ENCODE measurements at places on chromosomes 7 and 10.
A peak's percentile ranks its signal among the peaks of the same experiment; 100 is the strongest.

GRCh38 chr10:79178614-79179163 is 109.9 kb downstream of the ZMIZ1 start:
- peak; percentile 30 for DNase-seq

DNA sequence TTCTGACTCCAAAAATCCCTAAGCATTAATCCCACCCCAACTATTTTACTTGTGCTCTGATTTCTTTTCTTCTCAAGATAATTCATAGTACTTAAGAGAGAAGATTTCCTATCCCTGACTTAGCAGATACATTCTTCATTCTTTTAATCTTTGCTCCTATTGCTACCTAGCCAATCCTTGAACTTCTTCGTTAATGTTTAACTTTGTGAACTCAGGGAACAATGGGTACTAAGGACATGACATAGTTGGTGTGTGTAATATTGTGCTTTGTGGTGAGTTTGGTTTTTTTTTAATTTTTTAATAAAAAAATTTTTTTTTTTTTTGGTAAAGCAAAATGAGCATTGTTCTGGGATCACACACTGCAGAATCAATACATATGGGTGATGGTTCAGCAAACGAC is 166.2 kb downstream of the CHCHD3 start:
- no peak for DNase-seq

DNA sequence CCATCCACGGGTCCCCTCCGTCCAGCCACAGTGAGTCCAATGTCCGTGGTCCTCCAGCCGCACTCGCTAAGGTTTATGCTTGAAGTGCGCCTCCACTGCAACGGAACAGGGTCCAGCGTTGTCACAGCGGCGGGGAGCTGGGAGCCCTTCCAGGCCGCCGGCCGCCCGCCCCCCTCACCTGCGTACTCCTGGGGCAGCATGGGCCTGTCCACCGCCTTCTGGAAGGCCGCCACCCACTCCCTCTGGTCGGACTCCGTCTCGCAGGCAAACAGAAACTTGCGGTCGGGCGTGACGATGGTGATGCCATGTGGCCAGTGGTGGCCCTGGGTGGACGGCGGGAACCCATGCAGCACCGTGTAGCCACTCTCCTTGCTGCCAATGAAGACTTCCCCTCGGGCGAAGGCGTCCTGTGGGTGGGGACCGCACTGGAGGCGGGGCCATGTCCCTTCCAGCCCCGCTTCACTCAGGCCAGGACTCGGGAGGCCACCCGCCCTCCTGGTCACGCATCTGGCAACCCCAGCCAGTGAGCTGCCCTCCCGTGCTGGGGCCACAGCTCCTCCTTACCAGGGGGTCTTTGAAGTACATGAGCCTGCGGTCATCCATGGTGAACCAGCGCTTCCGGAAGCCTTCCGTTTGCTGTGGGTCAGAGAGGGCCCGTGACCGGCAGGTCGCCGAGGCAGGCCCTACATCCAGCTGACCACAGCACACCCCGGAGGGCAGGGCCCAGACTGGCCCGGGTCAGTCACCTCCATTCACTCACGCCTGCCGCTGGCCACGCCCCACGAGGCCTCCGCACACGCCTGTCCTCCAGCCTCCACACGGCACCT is 22.7 kb downstream of the GET4 start:
- DNase-seq, result no peak

- no peak for DNase-seq
These were observed 364.2 kb upstream of the COBL start for GRCh38 chr7:51680594-51681399.

- no peak for DNase-seq
These were observed 69.8 kb upstream of the AGR3 start for GRCh38 chr7:16951483-16952080.

DNA sequence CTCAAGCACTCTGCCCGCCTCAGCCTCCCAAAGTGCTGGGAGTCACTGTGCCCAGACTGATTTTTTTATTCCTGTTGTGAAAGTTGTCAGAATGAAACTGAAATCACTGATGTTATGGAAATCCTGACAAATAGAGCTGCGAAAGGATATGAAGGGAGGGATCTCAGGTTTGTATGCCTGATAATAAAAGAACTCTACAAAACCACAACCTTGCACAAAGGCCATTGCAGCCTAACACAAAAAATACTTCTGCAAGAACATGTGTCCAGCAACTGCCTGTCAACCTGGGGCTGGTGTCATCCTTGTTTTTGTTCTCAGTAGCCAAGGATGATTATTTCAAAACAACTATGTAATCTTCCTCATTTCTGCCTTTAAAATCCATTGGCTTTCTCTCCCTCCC is 126.1 kb downstream of the NEBL start:
- no peak for DNase-seq

- no peak for DNase-seq
These were observed 216.3 kb downstream of the GFRA1 start for GRCh38 chr10:116056445-116057293.

DNA sequence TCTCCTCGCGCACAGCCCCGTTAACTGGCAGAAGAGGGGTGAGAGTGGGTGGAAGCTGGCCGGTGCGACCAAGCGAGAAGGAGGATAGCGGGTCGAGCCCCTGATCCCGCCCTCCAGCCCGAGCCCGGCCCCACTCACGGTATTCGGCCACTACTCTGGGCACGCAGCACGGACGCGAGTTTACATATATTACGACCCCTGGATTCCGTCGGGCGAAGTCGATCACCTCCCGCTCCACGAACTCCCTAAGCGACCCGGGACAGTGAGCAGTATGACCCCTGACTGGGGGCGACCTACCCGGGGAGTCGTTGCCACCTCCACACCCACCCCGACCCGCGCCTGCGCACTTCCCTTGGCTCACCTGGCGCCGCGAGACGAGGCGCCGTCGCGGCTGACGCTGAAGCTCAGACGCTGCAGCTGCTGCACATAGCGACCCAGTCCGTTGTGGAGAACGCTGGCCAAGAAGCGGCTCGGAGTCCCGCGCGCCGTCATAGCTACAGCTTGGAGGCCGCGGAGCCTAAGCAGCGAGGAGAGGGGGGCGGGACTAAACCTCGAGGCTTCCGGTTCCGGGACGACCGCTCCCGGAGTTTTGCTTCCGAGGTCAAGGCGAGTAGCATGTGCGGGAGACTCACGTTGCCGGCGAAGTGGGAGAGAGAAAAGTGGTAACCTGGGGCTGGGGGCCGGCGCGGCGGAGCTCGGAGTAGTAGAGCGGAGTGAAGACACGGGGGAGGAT is at the start of the genes MRPL43 and TWNK:
Gene MRPL43, minus strand, starts transcription at position 546 of the 733 bp plus-strand sequence. Its CDS starts 54 bp downstream, at position 492.
Gene TWNK, plus strand, starts transcription at position 592 of the 733 bp plus-strand sequence. CDS start 668 bp downstream, outside the sequence.
- DNase-seq, result peak; percentile 54

- DNase-seq, result no peak
These were observed 664.7 kb downstream of the INHBA start for GRCh38 chr7:41038211-41038610.

- DNase-seq, result peak; percentile 55
These were observed 703.5 kb upstream of the SEMA3D start for GRCh38 chr7:85890244-85890811.

DNA sequence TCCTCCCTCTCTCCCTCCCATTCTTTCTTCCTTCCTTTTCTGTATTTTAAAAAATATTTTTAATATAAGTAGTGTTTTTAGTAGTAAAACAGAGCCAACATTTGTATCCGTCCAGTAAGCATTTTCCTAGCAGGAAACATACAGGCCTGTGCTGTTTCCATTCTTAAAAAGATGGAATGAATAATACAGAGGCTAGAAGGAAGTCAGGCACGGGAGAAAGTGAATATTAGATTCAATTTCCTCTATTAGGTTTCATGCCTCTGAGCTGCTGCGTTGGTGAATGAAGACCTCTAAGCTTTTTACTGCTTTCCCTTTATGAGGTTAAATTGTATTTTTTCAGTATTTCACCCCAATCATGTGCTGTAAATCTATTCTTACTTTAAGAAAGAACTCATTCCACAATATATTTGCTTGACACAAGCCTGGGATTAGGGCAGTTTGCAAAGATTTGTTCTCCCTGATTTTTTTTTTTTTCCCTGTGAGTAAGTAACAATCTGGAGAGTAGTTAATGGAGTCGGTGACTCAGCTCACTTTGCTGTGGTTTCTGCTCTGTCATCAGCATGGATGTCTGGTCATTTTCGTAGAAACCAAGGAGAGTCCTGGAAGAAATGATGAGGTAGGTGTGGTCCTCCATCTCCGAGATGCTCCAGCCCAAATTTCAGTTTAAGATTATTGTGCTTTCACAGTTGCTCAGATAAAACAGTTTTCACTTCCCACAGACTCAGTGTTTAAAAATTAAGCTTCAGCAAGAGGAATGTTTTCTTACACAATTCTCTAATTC is 76.1 kb upstream of the PITRM1 start:
- DNase-seq, result no peak

DNA sequence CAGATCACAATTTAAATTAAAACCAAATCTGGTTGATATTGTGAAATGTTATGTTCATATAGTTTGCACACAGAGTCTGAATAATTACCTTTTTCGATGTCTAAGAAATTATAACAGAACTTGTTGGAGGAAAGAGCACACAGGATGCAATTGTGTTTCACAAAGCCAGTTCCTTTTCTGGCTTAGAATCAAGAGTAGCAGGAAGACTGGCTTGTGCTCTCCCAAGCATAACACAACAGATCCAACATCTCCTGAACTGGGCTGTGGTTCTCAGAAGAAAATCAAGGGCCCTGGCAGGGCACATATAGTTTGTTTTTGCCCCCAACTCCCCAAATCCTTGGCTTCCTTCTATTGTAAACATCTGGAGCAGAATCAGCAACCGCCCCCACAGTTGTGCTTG is 62.7 kb downstream of the LRRC4 start:
- no peak for DNase-seq

DNA sequence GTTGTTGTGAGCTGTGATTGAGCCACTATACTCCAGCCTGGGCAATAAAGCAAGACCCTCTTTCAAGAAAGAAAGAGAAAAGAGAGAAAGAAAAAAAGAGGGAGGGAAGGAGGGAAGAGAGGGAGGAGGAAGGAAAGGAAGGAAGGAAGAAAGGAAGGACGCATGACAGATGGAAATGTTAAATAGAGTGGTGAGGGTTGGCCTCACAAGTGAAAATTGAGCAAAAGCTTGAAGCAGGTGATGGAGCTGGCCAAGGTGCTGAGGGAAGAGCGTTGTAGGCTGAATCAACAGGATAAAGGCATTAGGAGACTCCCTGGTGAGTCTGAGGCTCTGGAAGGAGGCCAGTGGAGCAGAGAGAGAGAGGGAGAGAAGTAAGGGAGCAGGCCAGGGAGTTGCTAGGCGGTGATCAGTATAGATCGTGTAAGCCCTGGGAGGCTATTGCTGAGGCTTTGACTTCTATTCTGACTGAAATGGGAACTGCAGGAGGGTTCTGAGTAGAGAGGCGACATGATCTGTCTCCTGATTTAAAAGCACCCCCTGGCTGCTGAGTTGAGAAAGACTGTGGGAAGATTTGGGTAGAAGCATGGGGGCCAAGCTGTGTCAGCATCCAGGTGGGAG is 26.5 kb upstream of the TMEM248 start:
- DNase-seq, result no peak

DNA sequence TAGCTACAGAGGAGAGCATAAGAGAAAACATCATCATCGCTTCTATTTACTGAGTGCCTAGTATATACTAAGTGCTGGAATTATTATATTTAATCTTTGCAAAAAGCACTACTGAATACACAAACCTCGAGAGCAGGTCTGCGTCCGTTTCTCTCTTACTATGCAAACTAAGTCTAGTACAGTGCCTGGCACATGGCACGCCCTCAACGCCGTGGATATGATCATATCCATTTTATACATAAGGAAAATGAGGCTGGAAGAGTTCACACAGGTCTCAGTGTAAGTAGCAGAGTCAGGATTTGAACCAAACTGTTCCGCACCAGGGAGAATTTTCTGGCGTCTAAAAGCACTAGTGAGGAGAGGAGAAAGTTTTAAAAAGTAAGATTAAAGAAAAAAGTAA is 17.6 kb downstream of the MXI1 start:
- DNase-seq, result no peak

DNA sequence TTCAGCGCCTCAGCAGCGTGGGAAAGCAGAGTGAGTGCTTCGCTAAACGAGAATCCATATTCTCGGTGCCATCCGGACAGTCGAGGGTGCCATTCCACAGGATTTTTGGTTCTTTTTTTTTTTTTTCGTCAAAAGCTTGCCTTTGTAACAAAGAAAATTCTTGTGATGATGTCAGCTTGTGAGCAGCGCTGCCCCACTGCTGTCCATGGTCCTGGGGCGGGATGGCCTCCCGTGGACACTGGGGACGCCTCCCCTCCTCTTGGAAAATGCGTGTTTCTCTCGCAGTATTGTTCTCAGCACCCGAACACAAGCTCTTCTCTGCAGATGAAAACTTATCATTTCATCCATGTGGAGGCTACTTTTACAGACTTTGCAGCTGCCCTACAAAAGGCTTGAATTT is 477.4 kb downstream of the TCERG1L start:
- no peak for DNase-seq

DNA sequence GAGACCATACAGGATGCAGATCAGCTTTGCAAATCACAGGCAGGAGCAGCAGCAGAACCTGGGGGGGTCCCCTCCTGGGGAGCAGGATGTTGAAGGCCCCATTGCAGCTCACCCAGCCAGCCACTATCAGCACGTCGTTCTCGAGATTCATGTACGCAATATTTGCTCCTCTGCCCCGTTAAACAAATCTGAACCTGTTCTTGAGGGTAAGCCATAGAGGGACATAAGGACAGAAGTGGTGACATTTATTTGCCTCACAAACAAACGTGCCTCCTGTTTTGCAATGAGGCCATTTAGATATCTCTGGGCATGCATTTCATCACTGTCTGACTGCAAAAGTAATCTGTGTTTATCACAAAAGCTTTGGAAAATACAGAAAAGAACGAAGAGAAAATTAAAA is 87.3 kb upstream of the BAIAP2L1 start:
- DNase-seq, result no peak

- no peak for DNase-seq
These were observed 99.6 kb downstream of the EGFR start for GRCh38 chr7:55118426-55118825.

GRCh38 chr7:16916105-16916639 is 34.4 kb upstream of the AGR3 start:
- DNase-seq, result no peak

DNA sequence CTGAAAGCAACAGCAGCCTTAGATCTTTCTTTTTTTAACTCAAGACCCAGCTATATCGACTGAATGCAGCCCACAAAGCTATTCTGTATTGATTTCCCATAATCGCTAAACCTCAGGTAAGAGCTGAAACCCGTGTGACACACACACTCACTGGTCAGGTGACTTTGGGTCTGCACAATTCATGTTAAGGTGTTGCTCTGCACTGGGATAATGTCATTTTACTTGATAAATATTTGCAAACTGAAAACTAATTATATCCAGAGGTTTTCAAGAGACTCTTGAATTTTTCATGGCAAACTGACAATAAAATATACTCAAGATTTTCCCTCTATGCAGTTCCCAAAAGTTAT is 33.1 kb downstream of the SCRN1 start:
- no peak for DNase-seq
